Activated CD4-positive, alpha-beta T cell treated with anti-CD3 and anti-CD28 coated beads, Interleukin-2, amount 10 ng/mL, durations not matched to agents 7 days and 5 days (primary cell): ENCODE measurements at places on chromosomes 4 and X.

DNA sequence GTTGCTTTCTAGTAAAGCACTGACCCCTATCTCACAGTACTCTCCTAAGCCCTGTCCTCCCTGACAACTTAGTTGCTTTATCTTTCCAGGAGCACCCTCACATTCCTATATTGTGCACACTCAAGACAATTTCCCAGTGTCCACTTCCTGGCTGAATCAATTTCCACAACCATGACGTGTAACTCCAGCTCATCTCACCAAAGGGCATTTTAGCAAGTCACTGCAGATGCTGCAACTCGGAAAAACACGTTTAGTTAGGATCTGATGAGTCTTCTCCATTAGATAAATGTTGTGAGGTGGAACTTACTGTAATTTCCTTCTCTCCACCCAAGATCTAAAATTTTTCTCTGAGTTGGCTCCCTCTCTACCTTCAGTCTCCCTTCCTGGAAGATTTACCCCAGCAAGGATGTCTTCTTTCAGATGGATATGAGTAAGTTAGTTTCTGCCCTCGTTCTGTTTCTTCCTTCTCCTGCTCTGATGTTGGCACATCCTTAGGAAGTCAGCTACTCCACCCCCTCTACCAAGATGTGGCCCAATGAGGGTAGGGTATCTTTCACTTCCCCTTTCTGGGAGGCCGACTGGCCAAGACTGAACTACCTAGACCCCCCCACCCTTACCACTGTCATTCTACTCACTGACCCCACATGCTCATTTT, 28.8 kb upstream of the IL13RA1 start:
- no peak for DNase-seq

DNA sequence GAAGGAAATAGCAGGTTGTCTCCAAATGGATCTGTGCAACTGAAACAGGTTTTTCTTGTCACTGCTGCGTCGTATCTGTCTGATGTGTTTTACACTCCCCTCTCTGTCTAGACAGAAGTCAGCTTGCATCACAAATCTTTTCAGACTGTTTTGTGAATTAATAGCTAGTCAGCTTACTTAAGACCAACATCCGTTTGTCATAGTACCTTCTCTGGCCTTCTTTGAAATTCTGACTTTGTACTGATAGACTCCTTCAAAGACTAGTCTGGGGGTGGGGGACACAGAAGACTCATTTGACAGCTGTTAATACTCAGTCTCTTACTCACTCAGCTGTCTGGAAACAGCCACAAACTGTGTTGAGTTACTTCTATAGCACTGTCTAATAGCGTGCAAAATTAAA, 197.8 kb downstream of the PALLD start:
- no peak for DNase-seq

DNA sequence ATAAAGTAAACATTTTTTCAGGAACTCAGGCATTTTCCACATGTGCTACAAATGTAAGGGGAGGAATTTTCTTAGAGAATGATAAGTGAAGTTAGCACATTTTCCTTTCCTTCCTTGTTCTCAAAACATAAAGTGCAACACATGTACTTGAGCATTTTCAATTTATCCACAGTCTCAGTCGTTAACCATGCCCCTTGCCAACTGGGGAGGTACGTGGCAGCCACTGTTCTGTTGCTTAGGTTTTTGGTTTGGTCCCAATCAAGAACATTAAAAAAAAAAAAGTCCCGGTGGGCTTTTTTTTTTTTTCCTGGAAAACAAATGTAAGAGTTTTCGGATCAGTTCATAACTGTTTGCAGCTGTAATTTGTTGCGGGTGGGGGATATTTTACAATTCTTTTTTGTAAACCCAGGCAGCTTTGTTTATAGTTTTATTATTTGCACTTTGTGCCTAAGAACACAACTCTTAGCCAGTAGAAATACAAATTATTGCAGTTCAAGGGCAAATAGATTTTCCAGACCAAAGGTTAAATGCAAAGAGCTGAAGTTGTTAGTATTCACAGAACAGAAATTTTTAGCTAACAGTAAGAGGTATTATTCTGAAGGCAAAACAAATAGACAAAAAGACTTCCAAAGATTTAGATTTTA, 112.1 kb upstream of the NAP1L5 start:
- DNase-seq, result no peak

DNA sequence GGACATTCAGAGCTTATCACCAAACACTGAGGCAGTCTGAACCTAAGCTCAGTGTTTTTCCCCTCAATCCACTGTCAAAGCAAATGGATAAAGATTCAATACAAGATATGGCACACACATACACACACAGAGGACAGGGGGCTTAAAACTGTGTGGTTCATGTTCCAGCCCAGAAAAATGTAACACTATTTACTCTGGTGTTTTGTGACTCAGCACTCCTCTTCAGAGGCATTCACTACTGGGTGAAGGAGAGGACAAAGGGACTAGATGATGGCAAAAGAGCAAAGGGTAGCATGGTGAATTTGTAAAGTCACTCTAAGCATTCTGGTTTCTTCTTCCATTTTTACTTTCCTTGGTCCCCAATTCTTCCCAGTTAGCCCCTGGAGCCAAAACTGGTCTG, 120.3 kb downstream of the ARHGEF9 start:
- no peak for DNase-seq

DNA sequence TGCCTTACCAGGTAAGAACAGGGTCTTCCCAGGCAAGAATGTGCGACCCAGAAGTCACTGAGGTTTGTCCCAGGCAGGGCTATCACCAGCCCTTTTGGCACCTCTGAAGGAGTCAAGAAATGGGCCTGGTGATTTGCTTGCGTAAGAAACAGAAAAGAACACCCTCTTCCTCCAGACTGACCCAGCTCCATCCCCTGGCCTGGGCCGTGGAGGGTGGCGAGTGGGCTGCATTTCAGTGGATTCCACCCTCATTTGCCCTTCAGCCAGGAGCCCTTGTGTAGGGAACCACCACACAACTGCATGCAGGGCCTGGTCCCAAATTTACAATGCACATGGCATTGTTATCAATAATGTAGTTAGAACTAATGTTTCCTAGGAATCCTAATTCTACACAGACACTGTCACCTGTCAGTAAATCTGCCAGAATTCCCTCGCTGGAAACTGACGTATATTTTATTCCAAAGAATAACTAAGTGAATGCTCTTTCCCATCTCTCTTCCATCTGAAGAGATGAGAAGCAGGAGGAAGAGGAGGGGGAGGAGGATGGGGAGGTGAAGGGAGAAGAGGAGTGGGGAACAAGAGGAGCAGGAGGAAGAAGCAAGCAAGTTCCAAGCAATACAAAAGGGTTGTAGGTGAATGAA, 46.6 kb downstream of the TSPAN5 start:
- DNase-seq, result no peak

- peak; percentile 63 for DNase-seq
These were observed 97.3 kb upstream of the DCLK2 start for GRCh38 chr4:149980941-149981340.
